ENCODE measurements at places on chromosomes 7 and 10.

GRCh38 chr7:154812027-154812426 is 190.9 kb downstream of the PAXIP1 start:
- no peak for DNase-seq

GRCh38 chr10:2037246-2037645 is 299.9 kb upstream of the ADARB2 start:
- no peak for DNase-seq

DNA sequence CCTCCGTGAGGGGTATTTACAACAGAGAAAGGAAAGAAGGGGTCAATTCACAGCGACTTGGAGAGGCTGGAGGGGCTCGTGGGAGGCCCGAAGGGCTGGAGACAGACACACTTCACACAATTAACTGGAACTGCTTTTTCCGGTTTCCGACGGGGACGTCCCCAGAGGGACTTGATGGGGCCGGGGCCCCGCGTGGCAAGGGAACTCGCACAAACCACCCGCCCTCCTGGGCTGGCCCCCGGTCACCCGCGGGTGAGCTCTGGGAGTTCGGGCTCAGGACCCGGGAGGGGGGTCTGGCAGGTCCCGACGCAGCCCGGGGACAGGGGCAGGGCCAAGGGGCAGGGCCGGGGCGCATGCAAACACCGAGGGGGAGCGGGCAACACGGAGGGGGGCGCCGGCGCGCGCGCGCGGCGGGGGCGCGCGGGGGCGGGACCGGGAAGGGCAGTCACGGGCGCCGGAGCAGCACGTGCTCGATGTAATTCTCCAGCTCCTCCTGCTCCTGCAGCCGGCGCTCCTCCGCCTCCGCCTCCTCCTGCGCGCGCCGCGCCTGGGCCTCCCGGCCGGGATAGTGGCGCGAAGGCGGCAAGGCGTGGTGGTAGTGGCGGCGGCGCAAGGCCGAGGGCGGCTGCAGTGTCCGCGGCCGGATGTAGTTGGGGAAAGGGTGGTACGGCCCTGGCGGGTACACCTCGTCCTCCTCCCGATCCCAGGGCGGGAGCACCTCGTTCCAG is 2.7 kb downstream of the VGF start:
- DNase-seq: peak; percentile 63

DNA sequence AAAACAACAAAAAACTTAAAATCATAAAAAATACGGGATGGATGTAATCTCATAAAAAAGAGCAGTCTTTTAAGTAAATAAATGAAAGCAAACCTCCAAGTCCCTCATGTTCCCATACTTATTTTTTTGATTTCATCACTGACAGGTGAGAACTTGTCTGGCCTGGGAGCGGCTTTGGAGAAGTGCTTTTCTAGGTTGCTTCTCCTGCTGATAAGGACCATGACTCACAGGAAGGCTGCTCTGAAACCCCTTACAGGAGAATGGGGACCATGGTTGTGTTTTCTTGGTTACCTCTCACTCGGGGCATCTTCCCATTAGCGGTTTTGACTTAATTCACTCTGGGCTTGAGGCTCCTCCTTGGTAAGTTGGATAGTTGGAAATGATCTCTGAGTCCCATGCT is 237.4 kb downstream of the CAMK1D start:
- peak; percentile 29 for DNase-seq

DNA sequence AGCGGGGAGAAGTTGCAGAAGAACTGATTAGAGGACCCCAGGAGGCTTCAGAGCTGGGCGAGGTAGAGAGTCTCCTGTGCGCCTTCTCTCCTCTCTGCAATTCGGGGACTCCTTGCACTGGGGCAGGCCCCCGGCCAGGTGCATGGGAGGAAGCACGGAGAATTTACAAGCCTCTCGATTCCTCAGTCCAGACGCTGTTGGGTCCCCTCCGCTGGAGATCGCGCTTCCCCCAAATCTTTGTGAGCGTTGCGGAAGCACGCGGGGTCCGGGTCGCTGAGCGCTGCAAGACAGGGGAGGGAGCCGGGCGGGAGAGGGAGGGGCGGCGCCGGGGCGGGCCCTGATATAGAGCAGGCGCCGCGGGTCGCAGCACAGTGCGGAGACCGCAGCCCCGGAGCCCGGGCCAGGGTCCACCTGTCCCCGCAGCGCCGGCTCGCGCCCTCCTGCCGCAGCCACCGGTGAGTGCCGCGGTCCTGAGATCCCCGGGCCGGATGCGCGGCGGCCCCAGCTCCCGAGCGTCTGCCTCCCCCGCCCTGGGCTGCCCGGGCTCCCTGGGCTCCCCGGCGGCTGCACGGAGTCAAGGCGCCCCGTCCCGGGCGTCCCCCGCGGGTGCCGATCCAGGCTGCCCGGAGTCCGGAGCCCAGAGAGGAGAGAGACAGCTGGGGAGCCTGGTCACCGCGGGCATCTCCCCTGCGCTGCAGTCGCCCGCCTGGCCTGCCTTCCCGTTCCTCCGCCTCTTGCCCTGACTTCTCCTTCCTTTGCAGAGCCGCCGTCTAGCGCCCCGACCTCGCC is at the start of gene PLAU:
Gene PLAU, plus strand, starts transcription at position 369 of the 789 bp plus-strand sequence. CDS start 424 bp downstream, outside the sequence.
- peak; percentile 46 for DNase-seq

- DNase-seq: no peak
These were observed 2.6 kb upstream of the CAV1 start for GRCh38 chr7:116522247-116522646.

- DNase-seq: no peak
These were observed 202.5 kb upstream of the PTN start for GRCh38 chr7:137546009-137546408.

GRCh38 chr10:114526504-114527238 is 122.4 kb upstream of the AFAP1L2 start:
- peak; percentile 96 for DNase-seq

DNA sequence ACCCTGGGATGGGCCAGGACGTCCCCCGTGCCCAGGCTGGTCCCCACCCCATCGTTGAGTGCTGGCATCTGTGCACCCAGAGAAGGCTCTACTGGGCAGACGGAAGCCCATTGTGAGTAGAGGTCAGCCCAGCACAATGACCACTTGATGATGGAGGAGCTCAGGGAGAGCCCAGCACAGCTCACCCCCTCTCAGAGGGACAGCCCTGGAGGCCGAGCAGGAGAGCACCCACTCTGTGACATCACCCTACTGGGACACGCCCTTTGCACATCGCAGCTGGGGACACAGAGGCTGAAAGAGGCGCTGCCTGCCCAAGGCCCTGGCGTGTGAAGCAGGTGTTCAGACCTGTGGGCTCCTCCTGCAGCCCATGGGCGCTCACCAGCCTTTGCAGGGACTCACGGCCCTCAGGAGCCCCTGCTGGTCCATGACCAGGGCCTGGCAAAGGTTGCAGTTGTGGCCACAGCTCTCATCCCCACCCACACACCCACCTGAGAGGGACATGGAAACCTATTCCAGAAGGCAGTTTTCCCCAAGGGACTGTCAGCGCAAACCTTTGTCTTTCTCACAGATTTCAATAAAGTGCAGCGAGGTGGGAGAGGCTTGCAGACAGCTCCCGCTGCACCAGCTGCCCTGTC is 67.2 kb upstream of the PPP2R2D start:
- no peak for DNase-seq

Measured in NCI-H510A treated with DMSO at 0.1 percent for 48 hours (cell line).